ENCODE measurements at places on chromosomes 7 and 10.

- no peak for DNase-seq
Measured at GRCh38 chr7:3781607-3782006, 480.6 kb downstream of the SDK1 start.

GRCh38 chr10:15841696-15842095 lies 18.6 kb downstream of the MINDY3 start:
- peak; percentile 25 for DNase-seq

- no peak for DNase-seq
Measured at GRCh38 chr10:13559124-13559700, 27.6 kb upstream of the PRPF18 start.

GRCh38 chr7:7772397-7772821 lies 54.0 kb upstream of the RPA3 start:
- no peak for DNase-seq

- no peak for DNase-seq
Measured at GRCh38 chr7:130491841-130492522, at the start of gene MEST. TSS of gene MEST (plus strand) at chr7:130492085. CDS start at chr7:130492314, 229 bp downstream.

GRCh38 chr10:128026615-128027300 lies 99.5 kb downstream of the MKI67 start:
- DNase-seq, result no peak

- DNase-seq, result no peak
Measured at GRCh38 chr7:103048833-103049232, 25.8 kb downstream of the FBXL13 start.

DNA sequence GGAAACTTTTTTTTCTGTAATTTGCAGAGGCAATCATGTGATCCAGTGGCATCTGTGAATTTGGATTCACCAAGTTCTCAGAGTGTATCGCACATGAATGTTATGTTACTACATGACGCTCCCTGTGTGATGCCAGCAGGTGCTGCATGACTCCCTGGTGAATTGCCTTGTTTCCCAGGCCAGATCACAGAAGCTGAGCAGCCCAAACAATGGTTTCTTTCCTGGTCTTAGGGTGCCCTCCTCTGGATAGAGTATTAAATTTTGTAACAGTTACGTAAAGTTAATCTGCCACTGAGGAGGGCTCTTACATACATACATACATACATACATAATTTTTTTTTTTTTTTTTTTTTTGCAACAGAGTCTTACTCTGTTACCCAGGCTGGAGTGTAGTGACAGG lies 3.6 kb downstream of the ZSCAN21 start:
- peak; percentile 78 for DNase-seq

DNA sequence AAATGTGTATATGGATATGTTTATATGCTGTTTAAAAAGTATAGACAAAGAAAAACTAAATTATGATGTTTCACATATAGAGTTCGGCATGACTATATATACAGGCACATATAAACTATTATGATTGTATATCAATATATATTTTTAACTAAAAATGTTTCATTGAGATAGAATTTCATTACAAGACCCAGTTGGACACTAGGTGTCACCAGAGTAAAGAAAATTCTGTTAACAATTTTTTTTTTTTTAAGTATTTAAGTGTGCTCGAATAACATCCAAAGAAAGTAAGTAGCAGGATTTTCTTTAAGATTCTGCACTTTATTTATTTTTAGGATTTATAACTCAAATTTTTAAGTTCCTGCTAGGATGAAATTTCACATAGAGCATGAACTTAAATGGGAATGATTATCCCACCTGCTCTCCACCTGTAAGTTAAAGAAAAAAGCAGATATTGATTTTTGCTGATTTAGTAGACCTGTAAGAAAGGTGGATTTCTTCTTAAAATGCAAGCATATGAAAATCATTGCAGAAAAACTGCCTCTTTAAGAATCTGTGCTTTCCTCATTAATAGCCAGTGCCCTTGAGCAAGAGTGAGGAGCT lies 961.5 kb downstream of the PCDH15 start:
- DNase-seq, result peak; percentile 26

DNA sequence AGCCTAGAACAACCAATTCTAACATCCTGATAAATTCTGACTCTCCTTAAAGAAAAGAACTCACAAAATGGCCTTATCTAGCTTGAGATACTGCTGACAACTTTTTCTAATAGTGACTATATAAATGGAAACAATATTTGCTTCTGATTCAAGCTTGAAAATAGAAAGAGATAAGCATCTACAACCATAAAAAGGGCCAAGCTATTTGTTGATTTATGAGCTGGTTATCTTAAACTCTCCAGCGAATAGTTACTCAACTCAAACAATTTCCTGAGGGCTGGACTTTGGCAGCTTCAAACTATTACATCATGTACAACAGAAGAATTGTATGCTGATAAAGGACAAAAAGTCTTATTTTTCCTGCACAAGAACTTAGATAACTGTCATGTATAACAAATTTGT lies 4.6 kb downstream of the USP54 start:
- peak; percentile 37 for DNase-seq

- DNase-seq, result no peak
Measured at GRCh38 chr10:98885378-98885777, 350.3 kb downstream of the HPSE2 start.

GRCh38 chr10:129939416-129940275 lies 24.4 kb downstream of the EBF3 start:
- DNase-seq, result no peak

DNA sequence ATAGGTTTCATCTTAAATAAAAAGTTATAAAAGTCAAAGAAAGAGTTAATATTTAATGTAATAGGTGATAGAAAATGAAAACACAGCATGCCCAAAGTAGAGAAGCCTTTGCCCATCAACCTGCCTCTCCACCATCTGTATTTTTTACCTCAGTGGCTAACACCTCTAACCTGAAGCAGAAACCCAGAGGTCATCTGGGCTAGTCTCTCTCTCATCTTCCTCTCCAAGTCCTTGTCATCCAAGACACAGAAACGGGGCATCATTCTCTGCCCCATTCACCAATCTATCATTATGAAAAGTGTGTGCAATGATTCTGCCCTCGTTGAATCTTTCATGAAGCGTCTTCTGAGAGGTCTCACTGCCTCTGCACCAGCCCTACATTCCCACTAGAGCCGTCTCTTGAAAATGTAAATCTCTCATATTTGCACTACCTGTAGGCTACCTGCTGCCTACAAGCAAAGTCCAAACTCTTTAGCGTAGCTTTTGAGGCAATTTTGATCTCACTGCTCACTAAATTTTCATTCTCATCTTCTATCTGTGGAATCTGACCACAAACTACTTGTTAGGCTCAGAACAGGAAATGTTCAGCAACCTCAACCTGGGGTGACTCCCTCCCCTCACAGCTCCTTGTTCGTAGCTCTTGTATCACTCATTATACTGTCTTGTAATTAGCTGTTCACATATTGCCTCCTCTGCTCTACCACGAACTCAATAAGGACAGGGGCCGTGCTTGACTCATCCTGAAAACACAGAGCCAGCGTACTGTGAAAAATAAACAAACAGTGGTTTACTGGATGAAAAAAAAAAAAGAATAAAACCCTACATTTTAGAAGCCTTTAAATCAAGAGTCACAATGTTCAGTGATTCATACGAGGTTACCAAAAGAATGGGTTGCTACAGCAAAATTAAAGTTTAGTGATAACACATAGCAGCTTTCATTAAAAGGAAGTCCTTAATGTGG lies 83.1 kb downstream of the CTNNA3 start:
- no peak for DNase-seq

DNA sequence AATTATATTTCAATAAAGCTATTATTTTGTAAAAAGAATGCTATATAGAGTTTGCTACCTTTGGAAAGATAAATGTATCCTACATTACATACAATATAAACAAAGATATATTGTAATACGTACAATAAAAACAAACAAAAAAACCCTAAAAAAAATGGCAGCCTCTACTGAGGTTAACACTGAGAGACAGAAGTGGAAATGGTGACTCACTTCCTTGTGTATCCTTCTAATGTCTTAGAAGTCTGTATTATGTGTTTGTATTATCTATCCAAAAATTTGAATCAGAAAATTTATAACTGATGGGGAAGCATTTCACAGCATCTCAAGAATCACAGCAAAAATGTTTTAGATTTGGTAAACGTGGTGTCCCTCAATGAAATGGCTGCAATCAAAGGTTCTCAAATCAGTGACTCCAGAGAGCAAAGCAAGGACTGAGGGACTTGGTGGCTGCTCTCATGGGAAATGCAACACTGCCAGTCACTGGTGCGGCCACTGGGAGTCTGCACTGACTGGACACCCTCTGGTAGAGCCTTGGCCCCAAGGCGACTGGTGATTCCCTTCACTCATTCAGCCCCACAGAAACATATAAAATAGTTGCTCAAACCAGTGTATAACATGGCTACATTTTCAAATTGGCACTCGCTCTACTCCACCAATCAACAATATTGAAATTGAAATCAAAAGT lies 53.8 kb downstream of the PANK1 start:
- DNase-seq, result no peak

GRCh38 chr10:79547973-79548372 lies 12.2 kb downstream of the SFTPA2 start:
- no peak for DNase-seq

DNA sequence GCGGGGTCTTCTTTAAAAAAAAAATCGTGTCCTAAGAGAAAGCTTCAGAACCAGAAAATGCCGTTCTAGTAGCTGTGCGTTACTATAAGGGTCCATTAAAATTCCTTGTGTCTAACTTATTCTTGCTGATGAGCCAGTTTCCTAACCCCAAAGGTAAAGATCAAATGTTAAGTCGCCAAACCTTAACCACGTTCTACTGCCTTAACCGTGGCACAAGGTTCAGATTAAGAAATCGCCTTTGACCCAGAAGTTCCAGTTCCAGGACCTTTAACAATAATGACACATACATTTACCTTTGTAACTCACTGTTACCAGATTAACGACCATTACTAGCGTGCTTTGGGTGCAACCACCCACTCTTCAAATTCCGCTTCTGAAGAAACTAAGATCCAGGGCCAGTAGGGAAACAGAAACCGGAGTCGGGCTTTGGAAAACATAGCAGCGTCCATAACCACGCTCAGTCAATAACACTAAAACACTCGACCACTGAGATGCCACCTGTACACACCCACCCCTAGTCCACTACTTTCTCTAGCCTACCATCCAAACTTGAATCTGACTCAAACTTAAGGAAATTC lies 620 bp downstream of the BET1 start:
- DNase-seq, result no peak

Data from AML-193 (cell line).